CD4-positive, CD25-positive, alpha-beta regulatory T cell (primary cell): ENCODE measurements at places on chromosomes 12 and 14. TPM values are rescaled to one million over a fixed set of nuclear protein-coding genes. Genes with fewer than 3 reads are reported as not detected.

DNA sequence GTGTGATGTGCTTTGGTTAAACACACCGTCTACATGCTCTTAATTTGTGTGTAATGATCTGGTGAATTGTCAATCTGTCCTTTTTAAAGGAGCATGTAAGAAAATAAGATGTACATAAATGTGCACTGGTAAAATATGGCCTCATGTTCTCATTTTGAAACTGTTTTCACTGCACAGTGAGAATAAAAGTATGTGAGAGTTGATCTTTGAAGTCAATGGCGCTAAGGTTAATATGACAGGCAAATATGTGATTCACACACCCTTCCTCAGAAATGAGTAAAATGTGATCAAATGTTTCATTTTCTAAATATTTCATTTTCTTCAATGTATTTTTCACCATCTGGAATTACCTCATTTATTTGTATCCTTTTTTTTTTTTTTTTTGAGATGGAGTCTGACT, 8.3 kb upstream of the RNU6-7 start:
- DNase-seq = no peak

Gene CNTN1
- not detected for total RNA-seq

Gene VRTN
- not detected for total RNA-seq

DNA sequence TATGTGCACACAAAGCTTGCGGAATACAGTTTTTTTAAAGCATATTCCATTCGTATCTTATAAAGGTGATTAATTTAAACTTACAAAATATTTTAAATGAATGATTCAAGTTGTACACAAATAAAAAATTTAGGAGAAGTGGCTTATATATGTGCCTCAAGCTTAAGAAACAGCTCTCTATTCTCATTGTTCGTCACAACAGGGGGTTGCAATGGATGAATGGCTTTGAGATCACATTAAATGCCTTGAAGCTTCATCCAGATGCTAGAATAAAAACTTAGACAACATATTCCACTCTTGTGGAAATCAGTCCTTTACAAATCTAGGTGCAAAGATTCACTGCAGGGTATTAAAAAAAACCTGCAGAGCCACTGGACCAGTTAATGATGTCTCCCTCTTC, 303.9 kb upstream of the LRFN5 start:
- DNase-seq = no peak

Gene TDP1
- 59.4 TPM for total RNA-seq

DNA sequence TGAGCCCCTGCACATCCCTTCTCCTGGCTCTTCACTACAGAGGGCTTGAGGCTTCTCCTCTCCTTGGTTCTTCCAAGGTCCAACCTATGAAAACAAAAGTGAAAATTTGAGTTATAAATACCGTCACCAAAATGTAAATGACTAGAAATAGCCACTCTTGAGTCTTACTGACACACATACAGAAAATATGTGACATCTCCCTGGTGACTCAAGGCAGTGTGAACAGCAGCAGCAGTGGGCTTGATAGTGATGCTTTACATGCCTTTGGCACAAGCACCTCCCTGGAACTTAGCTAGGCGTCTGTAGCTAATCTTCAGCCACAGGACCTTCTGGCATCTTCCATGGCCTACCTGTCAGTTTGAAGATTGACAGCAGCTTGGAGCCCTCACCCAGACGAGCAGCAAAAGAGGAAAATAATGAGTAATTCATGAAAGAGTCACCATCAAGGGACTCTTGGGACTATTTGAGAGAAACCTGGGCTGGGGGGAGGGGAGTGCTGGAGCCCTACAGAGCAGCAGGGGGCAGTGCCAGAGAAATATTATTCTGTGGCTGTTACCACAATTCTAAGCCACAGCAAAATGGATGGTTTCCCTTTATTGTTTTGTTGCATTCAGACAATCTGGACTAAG, 158.0 kb downstream of the KCNK10 start:
- no peak for DNase-seq

- DNase-seq = no peak
Measured at GRCh38 chr14:60008042-60008441, 83.7 kb upstream of the PCNX4 start.

DNA sequence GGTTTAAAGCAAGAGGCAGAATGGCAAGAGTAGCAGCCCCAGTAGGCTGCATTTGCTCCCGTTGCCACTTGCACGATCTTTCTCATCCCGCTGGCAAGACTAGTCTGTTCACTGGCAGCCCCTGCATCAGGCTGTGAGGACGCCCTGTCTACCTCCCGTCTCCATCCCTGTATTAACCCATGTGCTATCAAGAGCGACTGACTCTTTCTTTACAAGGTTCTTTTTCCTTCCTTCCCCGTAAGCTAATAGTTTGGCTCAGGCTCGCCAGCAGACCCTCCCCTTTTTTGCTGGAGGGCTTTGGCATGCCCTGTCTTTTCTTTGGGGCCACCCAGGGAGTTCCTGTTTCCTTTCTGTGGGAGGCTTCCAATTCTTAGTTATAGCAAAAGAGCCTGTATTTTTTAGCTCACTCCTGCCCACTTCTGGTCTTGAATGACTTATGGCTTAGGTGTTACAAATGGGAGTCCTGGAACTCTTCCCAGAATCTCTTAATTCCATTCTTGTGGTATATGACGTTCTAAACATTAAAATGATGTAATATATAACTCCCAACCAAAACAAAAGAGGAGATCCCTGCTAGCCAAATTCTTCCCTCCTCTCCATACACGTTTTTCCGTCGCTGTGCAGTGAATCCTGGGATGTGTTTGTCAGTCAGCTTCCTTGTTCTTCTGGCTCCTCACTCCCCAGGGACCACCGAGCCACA, 149.0 kb downstream of the PRKCH start:
- no peak for DNase-seq

Gene EPYC
- total RNA-seq = not detected

Gene TBC1D30
- 0.12 TPM for total RNA-seq

DNA sequence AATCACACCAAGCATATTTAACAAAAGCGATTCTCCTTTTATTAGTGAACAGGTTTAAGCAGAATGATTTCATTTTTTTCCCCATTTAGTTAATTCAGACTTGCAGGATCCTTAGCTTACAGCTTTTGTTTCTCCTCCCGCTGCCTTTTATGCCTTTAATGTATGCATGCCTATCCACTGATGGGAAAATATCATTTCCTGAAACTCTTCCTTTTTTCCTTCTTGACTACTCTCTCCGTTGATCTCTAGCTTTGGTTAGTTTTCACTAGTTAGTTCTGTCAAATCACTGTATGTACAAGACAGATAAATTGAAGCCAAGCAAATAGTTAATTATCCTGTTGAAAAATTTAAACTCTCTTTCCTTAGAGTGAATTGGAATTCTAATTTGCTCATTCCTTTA, 26.3 kb downstream of the NKX2-1 start:
- DNase-seq = no peak

- DNase-seq = peak; percentile 25
Measured at GRCh38 chr14:105281371-105282097, 19.3 kb downstream of the BRF1 start.

GRCh38 chr12:131830335-131830913, 2.2 kb downstream of the MMP17 start:
- no peak for DNase-seq

Gene CIROP
- not detected for total RNA-seq

Gene SUDS3
- total RNA-seq = 29.9 TPM

Gene PTPRQ
- total RNA-seq = not detected

DNA sequence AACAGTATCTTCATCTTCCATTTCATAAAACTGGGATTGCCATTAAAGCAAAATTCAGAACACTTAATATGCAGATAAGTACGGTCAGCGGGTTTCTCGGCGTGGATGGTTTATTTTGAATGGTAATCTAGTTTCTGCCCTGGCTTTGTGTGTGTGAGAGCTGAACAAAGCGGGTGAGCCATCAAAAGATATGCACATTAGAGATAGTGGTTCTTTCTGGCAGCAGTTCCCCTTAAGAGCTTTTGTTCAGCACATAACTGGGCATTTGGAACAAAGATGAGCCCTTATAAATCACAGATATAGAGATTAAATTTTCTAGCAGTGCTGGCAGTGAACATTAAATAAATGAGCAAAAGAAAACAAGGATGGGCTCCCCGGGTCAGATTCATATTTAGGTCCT, 207.5 kb downstream of the CALM1 start:
- DNase-seq = no peak

GRCh38 chr14:74580275-74580672, 31.8 kb downstream of the LTBP2 start:
- no peak for DNase-seq
